Ammon's horn (tissue), 1 donor: ENCODE measurements at places on chromosomes 2 and 18.
A peak's percentile ranks its signal among the peaks of the same experiment; 100 is the strongest.

GRCh38 chr2:155866477-155866876 lies 466.0 kb downstream of the NR4A2 start:
- DNase-seq, result no peak

DNA sequence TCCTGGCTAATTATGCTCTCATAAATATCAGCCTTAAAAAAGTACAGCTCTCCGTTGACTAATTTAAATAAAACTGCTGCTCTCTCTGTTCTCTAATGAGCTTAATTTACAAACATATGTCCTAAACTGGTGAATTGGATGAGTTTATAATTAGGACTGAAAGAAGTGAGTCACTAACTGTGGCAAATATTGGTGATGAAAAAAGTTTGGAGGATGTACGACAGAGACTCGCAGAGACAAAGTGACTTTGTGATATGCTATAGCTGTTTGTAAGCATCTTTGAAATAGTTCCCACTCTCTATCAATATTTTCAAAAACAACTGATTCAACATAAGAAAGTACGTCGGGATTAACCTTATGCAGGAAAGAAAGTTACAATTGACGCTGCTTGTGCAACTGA lies 138.9 kb upstream of the TMEFF2 start:
- DNase-seq, result peak; percentile 14

DNA sequence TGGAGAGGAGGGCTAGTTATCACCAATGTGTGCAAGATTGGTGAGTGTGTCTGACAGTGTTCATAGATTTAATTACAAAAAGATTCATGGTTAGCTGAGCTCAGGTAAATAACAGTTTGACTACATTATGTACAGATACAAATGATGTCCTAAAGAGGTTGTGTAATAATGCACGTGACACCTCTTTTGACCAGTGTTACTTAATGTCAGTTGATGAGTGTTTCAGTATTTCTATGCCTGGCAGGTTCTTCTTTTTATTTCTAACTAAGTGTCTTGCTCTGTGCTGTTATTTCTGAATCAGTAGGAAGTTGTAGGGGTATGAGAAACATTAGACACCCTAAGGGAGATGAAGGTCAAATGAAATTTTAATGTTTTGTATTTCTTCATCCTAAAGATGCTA lies 7.9 kb upstream of the INHBB start:
- DNase-seq, result no peak

DNA sequence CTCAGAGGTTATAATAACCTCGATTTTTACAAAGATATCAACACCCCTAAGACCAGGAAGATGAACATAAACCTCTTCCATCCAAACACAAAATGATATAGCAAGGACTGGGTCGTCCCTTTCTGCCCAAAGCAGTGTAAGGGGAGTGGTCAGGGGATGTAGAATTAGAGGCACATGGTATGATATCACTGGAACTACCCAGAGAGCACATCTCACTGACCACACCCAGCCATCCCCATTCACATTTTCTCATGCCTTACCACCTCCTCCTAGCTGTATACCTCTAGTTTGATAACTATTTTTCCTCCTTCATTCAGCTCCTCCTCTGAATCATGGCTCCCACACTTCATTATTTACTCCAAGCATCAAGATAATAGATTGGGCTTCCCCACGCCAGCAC lies 152.6 kb downstream of the COPS8 start:
- DNase-seq, result no peak

DNA sequence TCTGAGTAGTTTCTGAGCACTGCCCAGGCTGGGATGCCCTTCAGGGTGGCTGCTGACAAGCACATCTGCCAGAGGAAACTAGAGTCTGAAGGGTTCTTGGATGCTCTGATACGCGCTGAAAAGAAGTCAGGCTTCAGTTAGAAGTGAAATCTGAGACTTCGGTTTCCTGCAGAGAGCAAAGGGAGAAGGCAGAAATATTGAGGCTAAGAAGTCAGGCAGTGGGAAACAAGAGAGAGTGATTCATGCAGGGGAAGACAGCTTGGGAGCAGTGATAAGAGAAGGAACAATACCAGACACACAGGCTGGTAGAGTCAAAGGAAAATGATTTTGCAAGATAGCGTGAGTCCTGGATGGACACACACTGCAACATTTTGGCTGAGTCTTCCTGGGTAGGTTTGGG lies 51.0 kb upstream of the BOD1L2 start:
- DNase-seq, result no peak

DNA sequence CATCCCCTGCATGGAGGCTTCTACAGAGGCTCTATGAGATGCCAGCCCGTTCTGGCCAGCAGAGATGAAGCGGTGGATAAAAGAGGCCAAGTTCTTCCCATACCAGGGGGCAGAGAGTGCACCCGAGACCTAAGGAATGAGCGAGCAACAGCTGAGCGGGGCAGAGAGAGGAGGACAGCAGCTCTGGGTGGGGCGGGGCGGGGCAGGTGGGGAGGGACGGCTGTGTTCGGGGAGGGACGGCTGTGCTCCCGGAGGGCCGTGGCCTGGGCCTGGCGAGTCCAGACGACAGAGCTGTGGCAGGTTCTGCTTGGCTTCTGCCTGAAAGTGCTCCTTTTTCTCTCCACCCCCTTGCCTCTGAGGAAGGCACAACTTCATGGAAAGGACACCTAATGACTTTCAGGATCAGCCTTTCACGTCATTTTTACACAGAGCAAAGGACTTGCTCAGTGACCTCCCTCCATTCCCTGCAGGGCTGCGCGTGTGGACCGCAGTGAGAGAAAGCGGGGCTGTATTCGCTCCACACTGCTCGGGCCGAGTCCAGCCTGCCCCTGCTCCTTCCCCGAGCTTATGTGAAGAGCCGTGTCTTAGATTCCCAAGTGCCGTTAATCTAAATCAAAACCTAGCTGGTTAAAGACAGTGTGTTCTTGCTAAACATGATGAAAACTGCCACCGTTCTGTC lies 232.9 kb downstream of the HDAC4 start:
- DNase-seq, result no peak

- DNase-seq, result no peak
Observed at GRCh38 chr2:11430729-11431128, 35.2 kb downstream of the E2F6 start.

DNA sequence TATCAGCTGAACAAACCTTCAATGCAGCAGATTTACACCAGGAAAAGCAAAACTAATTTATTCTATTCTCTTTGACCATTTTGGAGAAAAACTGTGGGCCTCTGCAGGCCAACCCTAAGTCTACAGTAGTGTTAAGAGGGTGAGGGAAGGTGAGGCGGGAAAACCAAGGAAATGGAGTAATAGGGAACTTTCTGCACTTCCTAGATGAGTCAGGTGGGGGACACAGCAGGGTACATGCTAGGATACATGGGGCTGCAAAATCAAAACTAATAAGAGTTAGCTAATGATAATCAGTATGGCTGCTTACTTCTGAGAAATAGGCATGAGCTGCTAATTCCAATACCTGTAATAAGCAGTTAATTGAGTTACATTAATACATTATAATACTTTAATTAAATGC lies 66.0 kb upstream of the PGAP1 start:
- no peak for DNase-seq

DNA sequence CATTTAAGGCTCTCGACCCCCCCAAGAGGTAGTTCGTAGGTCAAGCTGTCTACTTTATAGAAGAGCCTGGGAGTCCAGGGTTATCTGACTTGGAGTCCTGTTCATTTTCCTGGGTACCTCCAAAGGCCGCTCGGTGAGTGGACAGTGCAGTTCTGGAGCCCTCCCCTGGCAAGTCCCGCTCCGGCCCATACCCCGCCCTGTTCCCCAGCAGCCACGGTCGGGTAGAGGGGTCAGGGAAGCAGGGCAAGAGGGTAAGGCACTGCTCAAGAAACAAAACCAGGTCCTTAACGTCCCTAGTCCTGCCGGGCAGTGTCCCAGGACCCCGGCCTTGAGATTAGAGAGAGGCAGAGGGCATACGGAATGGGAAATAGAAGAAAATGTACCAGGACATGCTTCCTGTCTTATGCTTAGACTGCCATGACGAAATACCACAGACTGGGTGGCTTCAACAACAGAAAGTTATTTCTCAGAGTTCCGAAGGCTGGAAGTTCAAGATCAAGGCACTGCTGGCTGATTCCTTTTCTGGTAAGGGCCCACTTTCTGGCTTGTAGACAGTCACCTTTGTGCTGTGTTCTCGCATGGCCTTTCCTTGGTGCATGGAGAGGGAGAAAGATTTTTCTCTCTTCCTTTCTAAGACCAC lies 5.4 kb upstream of the HPCAL1 start:
- no peak for DNase-seq

- no peak for DNase-seq
Observed at GRCh38 chr2:28252311-28252710, 140.3 kb upstream of the FOSL2 start.

DNA sequence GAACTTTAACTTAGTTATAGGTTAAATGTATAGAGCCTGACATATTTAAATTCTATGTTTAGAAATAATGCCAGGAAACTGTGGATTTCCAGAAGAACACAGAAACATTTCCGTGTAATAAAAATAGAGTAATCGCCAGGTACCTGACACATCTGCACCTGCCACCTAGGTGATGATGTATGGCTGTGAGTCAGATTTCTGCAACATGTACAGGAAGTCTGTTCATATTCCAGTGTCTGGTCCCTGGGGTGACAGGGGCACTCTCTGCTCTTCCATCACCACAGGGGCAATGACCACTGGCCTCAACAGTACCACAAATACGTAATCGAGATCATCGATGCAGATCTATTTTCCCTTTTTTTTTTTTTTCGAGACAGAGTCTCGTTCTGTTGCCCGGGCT lies 101.1 kb upstream of the LPIN2 start:
- no peak for DNase-seq

DNA sequence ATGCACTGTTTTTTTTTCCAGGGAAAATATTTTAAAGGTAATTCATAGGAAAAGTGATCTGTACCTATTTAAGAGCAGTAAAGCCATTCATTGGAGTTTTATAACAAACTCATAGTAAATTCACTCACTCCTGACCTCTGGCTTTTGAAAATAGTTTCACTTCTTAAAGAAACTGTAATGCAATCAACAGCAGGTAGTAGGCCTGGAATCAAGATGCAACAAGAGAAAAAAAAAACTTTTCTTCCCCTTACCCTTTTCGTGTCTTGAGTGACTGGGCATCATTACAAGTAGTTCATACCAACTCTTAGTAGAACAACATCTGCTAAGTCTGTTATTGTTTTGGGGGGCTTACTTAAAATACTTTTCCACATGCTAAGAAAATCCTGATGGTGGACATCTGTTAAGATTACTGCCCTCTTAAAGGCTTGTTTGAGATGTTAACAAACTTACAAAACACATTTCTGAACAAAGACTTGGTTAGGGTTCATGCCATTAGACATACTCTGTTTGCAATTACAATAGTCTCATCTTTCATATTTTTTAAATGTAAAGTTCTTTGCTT lies 164.1 kb upstream of the FOSL2 start:
- DNase-seq, result no peak

DNA sequence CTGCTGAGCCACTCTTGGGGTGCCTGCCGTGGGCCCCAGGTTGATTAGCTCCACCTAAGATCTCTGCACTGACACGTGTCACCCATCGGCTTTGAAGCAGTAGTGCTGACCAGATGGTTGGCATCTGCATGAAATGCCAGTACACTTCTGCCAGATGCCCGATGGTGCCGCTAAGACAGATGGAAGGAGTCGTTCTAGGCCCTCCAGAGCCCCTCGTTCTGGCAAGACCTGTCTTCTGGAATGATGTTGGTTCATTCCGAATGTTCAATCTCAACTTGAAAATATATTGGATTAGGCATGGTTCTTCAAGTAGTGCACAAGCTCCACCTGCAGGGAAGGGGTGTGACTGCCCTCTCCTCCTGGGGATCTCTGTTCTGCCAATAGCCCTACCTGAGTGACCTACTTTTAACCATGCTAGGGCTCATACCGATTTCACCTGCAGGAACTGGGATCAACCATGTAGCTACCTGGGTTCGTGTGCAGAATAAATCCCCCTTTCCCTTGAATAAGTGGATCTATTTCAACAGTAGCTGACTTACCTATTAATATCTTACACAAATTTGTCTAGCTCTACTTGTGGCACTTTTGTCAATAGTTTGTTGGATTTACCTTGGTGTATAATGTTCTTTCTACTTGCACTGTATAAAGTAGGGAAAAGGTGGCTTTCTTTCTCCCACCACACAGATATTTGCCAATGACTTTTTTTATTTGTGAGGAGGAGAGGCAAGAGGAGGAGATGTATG lies 342.6 kb downstream of the CTNNA2 start:
- DNase-seq, result peak; percentile 75
